ENCODE measurements at places on chromosomes 1 and 21.

GRCh38 chr1:245118066-245118465, 36.7 kb upstream of the KIF26B start:
- DNase-seq = no peak

- DNase-seq = no peak
Measured at GRCh38 chr1:94092210-94092613, 28.7 kb downstream of the ABCA4 start.

DNA sequence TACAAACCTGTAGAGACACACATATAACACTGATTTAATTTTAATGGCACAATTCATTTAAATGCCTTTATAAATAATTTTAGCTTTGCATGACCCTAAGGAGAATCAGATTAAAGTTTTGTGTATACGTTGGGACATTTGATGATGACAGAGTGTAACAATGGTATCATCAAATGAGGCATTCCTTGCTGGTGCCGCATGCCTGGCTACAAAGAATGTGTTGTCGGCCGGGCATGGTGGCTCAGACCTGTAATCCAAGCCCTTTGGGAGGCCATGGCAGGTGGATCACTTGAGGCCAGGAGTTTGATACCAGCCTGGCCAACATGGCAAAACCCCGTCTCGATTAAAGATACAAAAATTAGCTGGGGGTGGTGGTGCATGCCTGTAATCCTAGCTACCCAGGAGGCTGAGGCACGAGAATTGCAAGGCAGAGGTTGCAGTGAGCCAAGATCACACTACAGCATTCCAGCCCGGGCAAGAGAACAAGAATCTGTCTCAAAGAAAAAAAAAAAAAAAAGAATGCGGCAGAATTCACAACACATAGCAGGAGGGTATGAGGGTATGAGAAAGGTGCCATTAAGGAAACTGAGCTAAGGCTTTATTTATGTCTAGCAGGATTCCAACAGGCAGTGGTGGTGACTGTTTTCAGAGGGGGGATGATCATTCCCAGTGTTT, 58.9 kb downstream of the PTPN14 start:
- no peak for DNase-seq

DNA sequence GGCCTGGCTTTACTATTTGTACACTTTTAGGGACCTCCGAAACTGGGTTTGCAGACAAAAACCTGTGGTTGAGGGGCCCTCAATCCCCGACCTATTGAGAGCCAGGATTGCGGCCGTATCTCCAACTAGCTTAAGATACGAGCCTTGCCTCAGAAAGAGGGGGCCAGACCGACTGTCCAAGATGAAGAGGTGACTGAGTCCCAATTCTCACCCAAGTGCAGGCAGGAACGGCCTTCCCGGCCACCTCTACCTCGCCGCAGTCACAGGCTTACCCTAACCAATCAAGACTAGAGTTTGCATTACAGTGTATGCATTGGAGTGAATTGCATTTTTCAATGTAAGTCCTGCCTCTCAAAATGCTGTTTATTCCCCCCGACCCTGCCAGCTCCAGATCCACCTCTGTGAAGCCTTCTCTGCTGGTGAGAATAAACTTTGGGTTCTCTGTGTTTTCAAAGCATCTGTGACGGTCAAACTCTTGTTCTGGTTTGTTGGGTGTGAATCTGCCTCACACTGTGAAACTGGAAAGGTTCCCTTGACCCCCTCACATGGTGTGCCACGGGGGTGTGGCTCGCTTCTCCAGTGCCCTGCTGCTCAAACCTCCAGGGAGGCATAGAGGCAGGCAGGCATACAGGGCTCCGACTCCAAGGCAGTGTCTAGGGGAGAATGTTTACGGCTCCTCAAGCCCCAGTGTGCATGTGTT, 62.2 kb upstream of the WLS start:
- no peak for DNase-seq

DNA sequence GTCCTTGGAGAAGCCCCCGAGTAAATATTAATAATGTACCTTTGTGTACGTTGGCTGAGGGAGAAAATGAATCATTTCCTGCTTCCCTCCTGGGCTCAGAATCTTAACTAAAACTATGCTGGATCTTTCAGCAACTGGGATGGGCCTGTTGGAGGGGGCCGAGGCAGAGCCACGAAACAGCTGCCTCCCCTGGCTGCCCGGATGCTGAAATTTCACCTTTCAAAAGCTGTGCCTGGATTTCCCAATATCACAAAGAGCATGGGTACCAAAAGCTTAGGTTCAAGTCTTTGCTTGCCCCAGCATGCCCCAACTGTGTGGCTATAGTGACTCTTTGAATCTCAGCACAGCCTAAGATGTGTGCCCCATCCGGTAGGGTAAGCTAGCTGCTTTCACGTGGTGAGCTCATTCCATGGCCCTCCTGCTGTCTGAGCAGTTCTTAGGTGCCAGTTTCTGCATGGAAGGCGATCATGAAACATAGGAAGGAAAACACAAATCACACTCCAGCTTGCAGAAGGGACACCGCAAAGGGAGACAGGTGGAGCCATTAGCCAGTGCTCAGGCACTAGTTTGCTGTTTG, 473.5 kb downstream of the PTPRU start:
- no peak for DNase-seq

DNA sequence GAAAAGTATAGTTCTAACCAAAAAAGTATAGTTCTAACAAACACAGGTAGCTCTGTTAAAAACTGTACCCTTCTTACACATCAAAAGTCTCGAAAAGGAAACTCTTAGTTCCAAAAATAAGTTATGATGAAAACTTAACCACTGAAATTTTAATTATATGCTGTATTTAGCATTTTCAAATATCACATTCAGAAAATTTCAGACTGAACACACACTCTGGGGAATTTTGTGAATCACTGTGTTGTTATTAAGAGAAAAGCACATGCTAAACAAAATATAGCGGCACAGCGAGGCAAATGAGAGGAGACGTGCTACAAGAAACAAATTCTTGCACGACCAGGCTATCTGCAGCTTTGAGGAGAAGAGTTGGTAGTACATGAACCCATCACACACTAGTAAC, 30.4 kb downstream of the VAV3 start:
- DNase-seq = no peak

DNA sequence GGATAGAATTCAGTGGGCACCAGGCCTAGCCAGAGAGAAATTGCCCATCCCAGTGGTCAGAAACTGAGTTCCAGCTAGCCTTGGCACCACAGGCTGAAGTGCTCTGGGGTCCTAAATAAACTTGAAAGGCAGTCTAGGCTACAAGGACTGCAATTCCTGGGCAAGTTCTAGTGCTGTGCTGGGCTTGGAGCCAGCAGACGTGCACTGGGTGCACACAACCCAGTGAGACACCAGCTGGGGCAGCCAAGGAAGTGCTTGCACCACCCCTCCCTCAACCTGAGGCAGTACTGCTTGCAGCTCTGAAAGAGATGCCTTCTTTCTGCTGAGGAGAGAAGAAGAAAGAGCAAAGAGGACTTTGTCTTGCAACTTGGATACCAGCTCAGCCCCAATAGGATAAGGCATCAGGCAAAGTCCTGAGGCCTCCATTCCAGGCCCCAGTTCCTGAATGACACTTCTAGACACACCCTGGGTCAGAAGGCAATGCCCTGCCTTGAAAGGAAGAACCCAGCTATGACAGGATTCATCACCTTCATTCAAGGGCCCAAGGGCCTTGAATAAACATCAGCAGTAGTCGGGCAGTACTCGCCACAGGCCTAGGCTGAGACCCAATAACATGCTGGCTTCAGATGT, 55.1 kb downstream of the OVGP1 start:
- DNase-seq = no peak

DNA sequence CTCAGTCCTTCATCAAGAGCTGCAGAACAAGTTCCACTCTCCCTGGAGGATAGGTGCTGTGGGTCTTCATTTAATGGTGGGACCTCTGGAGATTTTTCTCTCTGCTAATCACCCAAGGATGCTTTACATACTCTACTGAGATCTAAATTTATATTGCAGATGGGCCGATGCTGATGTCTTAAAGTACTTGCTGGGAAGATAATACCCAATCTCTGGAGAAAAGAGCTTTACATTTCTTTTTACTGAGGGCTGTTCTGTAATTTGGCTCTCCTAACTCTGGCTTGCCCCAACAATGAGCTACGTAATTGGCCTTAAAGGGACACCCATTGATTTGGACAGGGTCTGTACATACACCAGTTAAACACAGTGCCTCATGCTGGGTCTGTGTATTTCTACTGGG, 86.9 kb downstream of the ST6GALNAC3 start:
- DNase-seq = no peak

GRCh38 chr21:16262091-16262490, 532.3 kb downstream of the USP25 start:
- DNase-seq = no peak

DNA sequence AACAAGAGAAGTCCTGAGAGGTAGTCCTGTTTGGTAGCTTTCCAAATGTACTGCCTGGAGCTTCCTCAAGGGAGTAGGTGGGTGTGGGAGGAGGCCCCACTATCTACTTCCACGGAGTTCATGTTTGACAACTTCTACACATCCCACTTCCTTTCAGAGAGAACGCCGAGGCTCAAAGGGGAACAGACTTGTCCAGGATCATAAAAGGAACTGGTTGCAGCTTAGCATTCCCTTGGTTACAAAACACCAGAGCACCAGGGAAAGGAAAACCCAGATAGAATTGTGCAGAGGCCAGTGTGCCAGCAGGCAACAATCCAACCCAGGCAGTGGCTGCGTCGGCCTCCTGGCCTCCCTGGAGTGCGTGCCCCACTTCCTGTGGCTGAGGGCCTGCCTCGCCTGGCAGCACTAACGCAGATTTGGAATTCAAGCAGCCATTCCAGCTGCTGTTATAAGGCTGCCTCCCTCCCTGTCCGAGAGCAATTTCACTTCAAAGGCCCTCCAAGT, 4.2 kb upstream of the RAP1GAP start:
- DNase-seq = no peak

Measured in activated naive CD8-positive, alpha-beta T cell treated with anti-CD3 and anti-CD28 coated beads for 36 hours (primary cell).